ENCODE measurements at places on chromosomes 6 and 20.
A peak's percentile ranks its signal among the peaks of the same experiment; 100 is the strongest.

DNA sequence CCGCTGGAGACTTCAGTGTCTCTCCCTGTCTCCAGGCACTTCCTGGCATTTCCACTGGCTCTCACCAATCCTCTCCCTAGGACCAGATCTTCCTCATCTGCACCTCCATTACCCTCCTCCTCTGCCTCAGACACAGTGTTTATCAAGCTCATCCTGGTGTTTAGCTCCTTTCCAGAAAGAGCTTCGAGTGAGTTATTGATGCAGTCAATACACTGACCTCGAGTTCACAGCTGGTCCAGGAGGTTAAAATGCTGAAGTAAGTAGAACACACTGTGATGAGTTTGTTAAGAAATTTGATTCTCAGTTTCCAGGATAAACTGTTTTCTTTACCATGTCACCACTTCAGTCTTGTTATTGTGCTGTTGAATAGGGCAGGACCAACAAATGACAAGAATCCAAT lies 42.1 kb upstream of the ARMC2 start:
- no peak for DNase-seq

GRCh38 chr20:378961-379336 lies 1.6 kb upstream of the TRIB3 start:
- no peak for DNase-seq

GRCh38 chr20:37223053-37223452 lies 38.6 kb downstream of the GHRH start:
- DNase-seq: no peak

- DNase-seq: no peak
Observed at GRCh38 chr6:134795691-134796090, 154.2 kb downstream of the ALDH8A1 start.

GRCh38 chr6:31723245-31723979 lies at the start of gene MPIG6B:
MPIG6B (plus strand) TSS chr6:31723373; CDS start chr6:31723384, 11 bp downstream.
- no peak for DNase-seq

DNA sequence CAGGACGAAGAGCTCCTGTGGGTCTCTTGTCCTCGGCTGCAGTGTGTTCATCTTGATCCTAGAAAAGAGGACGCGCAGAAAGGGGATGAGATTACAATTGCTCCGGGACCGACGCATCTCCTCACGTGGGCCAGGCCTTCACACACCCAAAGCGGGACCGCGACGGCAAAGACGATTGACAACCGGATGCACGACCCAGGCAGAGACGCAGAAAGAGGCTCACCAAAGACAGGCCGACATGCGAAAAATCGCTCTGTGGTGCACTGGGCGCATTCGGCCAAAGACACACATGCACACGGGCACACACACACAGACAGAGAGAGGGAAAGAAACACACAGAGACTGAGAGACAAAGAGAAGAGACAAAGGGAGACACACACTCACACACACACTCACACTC lies 1089.9 kb upstream of the DEFB115 start:
- no peak for DNase-seq

GRCh38 chr6:163691049-163691448 lies 276.5 kb downstream of the QKI start:
- no peak for DNase-seq

- no peak for DNase-seq
Observed at GRCh38 chr6:9732056-9732455, 682.8 kb downstream of the TFAP2A start.

DNA sequence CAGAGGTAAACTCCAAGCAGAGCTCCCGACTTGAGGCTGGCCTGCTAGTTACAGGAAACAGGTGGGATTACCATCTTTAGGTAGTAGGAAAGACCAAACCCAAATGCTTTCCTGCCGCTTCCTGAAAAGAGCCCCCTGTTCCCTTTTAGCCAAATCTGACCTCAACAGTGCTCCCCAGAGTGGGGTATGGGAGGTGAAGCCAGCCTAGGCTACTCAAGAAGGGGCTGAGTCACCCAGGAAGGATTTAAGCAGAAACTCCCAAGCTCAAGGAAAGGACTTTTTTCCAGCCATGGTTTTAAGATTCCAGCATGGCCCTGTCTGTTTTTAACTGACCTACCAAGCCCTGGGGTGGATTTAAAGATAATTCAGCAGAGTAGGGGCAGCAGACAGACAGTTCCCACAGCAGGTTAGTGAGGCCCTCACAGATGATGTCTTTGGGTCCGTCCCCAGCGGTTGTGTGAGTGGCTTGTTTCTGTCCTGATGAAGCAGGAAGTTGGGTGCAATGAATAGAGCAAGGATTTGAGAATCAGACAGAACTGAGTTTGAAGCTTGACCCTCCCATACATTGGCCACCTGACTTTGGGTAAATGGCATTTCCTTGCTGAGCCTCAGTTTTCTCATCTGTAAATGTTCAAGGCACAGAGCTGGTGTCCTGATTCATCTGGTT lies 76.9 kb upstream of the MAFB start:
- no peak for DNase-seq

DNA sequence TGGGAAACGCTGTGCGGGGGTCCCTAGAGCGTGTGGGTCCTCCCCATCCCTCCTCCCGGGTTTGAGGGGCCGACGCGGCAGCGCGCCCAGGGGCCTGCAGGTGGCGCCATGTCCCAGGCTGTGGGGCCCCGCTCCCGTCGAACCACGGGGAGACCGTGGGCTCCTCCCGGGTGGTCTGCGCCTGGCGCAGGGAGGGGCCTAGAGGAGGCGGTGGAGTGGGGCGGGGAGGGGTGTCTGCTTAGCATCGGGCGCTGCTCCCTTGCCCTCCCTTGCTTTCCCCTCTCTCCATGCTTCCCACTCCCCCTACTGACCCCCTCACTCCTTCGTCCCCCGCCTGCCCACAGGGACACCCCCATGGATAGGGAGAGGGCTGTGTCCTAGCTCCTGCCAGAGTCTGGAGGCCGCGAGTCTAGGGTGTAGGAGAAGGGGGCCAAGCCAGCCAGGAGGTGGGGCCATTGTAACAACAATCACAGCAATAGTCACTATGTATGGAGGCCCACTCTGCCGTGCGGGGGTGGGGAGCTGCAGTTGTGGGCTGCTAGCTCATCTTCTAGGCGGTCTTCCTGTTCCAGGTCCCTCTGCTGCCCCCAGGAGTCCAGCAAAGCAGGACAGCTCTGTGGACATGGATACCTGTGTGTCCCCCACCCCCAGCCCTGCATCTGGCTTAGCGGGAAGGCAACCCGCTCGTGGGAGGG lies 51.7 kb downstream of the CHMP4B start:
- DNase-seq: no peak

DNA sequence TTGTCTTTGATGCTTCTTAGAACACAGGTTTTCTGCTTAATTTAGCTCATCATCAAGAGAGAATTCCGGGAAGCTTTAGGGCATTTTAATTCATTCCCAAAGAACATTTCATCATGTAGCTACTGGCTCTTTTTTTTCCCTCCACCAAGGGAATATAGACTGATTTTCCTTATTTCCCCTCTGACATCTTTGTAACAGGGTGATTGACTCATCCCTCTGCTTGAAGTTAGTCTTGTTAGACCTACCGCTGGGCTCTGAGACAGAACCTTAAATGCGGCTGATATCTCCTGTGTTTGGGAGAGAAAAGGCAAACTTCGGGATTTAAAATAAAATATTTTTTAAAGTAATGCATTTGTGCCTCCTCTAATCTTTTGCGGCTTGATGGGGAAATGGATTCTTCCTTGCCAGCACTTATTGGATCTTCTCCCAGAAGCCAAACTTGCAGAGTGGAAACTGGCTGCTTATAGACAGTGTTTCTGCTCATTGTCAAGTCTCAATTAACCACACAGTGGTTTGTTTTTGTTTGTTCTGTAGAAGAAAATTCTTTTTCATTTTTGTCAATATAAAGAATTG lies 272.7 kb upstream of the PLCB4 start:
- no peak for DNase-seq

DNA sequence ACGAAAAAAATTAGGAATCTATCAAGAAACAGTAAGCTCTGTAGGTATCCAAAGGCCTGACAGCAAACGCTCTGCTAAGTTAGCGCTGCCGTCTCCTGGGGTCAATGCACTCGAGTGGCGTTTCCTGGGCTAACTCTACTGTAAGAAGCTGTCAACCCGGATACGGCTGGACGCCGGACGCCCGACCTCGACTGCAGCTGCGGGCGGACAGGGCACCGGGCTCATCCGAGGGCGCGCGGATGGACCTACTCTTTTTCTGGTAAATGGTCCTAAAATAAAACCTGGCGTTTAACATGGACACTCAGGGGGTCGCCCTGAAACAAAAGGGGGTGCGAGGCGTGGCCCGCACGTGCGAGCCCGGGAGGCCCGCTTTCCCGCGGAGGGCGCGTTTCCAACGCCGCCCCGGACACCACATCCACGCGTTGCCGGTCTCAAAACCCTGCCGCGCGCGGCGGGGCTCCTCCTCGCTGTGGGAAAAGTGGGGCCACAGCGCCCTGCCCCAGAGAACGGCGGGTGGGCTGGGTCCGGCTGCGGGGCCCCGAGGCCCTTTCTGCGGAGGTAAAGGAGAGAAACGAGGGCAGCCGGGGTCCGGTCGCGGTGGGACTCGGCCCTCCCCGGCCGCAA lies 537 bp downstream of the TCP1 start:
- peak; percentile 3 for DNase-seq

GRCh38 chr6:54958446-54958845 lies 111.9 kb downstream of the FAM83B start:
- DNase-seq: no peak

GRCh38 chr20:50484271-50484976 lies 25.8 kb upstream of the PTPN1 start:
- DNase-seq: no peak

- no peak for DNase-seq
Observed at GRCh38 chr6:42304053-42304712, 86.5 kb upstream of the MRPS10 start.

- no peak for DNase-seq
Observed at GRCh38 chr20:59933296-59933848, at the start of gene SYCP2. SYCP2 (minus strand) TSS chr20:59933637; CDS start chr20:59922413, 11,224 bp downstream.

GRCh38 chr6:39266782-39267355 lies 37.6 kb upstream of the KCNK5 start:
- DNase-seq: no peak

GRCh38 chr6:135067911-135068310 lies 13.3 kb upstream of the HBS1L start:
- DNase-seq: no peak

DNA sequence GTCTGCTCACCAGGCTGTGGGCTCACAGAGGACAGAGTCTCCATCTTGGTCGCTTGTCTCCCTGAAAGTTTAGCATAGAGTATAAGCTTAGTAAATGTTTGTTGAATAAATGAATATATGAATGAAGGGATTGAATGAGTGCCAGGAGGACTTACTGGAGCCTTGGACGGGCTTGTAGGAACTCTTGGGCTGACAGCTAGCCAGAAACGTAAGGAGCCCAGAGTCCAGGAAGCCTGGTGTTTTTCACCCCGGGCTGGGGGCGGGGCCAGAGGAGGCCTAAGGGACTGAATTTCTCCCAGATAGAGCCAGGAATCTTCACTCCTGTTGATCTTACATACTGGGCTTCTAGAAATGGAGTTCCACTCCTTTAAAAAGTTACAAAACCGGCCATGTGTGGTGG lies 68.5 kb upstream of the SRSF6 start:
- DNase-seq: no peak

DNA sequence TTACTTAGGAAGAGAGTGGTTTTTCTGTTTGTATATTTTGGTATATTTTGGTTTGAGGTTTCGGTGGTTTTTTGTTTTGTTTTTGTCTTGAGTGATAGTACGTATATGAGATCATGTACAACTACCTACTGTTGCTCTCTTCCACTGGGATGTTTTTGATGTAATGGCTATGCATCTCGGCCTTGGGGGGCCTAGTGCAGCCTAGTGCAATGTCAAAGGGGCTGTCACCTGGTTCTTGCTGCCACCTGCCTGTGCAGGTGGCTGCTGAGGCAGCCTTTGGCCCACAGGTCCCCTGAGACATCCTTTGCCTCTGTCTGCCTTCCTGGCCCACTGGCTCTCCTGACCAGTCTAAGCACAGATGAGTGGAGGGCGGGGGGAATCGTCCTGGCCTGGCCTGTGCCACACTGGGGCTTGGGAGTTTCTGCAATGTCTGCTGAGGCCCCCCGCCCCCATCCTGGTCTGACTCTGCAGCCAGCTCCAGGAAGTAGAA lies 546.6 kb downstream of the CD83 start:
- DNase-seq: no peak

GRCh38 chr6:105276374-105276773 lies 96.6 kb upstream of the POPDC3 start:
- DNase-seq: no peak

- no peak for DNase-seq
Observed at GRCh38 chr20:60812561-60812960, 439.5 kb upstream of the CDH4 start.

DNA sequence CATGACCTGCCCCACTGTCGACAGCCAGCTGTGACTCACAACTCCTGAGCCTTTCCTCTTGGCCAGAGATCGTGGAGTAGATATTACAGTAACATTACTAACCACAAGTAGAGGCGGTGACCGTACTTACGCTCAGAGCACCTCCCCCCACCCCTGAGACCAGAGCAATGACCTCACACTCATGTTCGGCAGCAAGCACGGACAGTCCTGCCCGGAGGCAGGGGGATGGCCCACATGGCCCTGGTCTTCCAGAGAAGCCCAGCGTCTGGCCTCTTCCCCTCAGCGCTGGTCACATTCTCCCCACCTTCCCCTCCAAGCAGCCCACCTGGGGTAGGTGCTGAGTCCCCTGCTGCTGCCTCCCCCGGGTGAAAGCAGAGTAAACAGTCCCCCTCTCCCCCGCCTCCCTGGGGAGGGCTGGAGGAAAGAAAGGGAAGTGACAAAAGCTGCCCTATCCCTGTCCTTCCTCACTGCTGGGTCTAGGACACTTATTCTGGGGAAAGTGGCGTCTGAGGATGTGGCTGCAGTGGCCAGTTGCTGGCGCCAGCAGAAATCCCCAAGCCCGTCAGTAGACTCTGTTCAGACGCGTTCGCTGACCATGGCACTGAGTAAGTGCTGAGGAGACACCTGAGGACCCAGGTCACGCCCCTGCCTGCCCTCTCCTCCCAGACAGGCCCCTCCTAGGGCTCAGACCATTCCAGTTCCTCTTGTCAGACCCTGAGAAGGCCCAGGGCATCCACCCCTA lies 68.5 kb downstream of the MRPL14 start:
- DNase-seq: peak; percentile 66

- peak; percentile 70 for DNase-seq
Observed at GRCh38 chr6:37202788-37203491, 33.0 kb downstream of the PIM1 start.

DNA sequence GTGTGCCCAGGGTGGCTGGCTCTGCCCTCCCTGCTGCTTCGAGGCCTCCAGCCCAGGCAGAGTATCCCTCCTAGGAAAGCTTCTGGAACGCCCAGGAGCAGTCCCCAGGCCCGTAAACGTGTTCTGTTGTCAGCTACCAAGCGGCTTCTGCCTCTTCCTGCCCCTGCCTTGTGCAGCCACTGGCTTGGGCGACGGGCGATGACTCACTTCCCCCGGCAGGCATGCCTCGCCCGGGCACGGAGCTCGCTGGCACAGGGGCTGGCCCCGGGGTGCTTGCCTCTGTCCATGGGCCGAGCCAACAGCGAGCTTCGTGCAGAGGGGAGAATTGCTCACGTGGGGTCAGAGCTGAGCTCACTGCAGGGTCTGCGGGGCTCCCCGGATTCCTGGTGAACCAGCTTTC lies 86.7 kb upstream of the THBS2 start:
- peak; percentile 58 for DNase-seq

Measured in LoVo (cell line).